ENCODE measurements at places on chromosomes 7 and 10.

DNA sequence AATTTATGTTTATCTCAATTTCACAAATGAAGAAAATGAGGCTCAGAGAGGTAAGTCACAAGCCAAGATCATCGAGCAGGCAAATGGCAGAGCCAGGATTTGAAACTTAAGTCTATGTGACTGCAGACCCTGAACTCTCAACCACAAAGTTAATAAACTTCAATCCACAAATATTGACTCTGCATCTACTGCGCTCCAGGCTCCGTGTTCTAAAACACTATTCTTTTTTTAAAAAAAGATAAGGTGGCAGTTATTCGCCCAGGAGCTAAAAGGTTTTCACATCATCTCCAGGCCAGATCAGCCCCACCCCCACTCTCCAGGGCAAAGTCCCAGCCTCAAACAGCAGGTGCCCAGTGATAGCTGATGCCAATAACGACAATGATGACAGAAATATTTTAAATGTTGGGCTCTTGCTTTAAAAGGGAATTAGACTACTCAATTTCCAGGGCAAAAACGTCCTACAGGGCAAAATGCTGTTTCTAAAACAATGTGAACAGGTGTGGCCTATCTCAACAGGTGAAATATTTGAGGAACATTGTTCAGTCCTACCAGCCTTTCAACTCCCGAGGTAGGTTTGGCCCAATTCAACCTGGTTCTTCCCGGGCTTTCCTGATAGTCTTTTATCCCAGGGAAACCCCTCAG, 85.2 kb downstream of the SORBS1 start:
- DNase-seq = no peak

- DNase-seq = peak; percentile 81
These were observed 4.8 kb downstream of the AKAP9 start for GRCh38 chr7:91945476-91945875.

GRCh38 chr7:38950309-38950708, 27.4 kb upstream of the POU6F2 start:
- DNase-seq = no peak

- no peak for DNase-seq
These were observed 5.4 kb downstream of the PRF1 start for GRCh38 chr10:70596860-70597809.

- DNase-seq = no peak
These were observed 65.9 kb downstream of the AUTS2 start for GRCh38 chr7:69663911-69664832.

DNA sequence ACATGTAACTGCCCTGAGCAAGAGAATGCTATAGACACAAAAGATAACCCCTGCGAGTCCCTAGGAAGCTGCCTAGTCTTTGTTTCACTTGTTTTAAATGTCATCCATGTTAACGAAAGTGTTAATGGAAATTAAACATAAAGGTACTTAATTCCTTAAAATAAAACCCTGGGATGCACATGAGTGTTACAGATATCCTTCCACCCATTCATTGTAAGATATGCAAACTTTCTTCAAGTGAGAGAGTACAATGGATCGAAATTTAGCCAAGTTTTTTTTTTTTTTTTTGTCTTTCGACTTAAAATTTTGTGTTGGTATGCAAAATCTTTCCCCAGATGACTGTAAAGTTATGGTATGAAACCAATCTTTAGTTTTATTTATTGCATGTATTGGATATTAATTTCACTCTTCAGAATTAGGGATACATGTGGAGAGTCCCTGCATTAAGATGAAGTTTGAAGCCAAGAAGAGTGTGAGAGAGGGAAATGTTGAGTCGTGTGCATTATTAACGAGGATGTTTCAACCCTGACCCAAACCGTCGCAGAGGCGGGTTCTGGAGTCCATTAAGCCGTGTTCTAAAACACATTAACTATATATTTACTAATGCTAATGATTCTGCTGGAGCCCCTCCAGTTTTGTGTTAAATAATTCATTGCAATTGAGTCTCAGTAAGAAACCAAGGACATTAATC, 1.6 kb downstream of the CDK14 start:
- no peak for DNase-seq

DNA sequence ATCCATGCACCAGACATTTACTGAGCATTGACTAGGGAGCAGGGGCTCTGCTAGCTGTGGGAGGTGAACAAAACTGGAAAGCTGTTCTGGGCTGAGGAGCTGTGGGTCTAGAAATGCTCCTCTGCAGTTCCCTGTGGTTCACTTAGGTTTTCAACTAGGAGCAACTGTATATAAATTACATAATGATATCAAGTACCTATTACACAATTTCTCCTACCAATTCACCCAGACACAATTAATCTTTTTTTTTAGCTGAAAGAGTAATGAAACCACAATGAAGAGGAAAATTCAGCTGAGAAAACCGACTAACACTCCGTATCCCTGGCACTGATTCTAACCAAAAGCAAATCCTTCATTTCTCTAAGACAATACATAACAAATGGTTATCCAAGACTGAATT, 39.4 kb downstream of the COL28A1 start:
- no peak for DNase-seq

- peak; percentile 75 for DNase-seq
These were observed 8.0 kb upstream of the ZNRF2 start for GRCh38 chr7:30276203-30276900.

DNA sequence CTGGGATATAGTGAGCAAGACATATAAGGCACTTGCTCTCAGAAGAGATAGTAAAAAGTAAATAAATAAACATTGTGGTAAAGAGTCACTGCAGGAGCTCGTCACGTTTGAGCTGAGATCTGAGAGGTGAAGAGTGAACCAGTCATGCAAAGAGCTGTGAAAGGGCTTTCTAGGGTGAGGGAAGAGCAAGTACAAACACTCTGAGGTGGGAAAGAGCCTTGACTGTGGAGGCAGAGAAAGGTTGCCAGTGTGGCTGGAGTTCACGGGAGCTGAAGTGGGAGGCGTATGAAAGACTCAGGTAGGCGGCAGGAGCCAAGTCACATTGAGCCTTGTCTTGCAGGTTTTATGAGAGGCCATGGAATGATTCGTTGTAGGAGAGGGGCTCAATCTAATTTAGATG, 141.0 kb downstream of the C1GALT1 start:
- no peak for DNase-seq

DNA sequence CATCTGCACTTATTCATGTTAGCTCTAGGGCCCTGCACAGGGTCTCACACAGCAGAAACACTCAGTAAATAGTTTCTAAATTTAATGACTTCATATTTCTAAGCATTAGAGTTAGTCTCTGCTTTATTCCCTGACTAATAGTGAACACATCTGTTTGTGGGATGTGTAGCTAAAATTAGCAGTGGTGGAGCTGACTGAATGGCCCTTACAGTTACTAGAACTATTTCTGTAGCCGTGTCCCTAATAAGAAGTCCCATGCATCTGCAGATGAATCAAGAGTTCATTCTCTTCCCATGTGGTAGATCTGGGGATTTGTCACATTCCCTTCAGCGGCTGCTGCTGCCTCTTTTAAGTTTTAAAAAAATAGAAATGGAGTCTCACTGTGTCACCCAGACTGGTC, 11.7 kb downstream of the MAP3K8 start:
- DNase-seq = peak; percentile 50

DNA sequence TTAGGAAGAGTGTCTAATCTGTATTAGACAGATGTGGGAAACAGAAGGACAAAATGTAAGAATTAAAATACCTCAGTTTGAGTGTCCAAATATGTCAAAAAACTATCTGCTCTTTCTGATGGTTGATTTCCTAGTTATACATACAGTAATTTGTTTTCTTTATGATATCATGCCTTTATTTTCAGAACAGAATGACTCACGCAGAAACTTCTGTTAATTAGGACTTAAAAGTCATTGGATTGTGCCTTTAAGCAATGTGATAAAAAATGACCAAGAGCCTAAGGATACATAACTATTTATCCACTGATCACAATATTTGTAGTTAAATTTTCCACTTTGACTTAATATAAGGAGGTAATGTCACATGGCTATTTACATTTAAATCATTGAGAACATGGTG, 206.7 kb upstream of the PTPRZ1 start:
- peak; percentile 41 for DNase-seq

DNA sequence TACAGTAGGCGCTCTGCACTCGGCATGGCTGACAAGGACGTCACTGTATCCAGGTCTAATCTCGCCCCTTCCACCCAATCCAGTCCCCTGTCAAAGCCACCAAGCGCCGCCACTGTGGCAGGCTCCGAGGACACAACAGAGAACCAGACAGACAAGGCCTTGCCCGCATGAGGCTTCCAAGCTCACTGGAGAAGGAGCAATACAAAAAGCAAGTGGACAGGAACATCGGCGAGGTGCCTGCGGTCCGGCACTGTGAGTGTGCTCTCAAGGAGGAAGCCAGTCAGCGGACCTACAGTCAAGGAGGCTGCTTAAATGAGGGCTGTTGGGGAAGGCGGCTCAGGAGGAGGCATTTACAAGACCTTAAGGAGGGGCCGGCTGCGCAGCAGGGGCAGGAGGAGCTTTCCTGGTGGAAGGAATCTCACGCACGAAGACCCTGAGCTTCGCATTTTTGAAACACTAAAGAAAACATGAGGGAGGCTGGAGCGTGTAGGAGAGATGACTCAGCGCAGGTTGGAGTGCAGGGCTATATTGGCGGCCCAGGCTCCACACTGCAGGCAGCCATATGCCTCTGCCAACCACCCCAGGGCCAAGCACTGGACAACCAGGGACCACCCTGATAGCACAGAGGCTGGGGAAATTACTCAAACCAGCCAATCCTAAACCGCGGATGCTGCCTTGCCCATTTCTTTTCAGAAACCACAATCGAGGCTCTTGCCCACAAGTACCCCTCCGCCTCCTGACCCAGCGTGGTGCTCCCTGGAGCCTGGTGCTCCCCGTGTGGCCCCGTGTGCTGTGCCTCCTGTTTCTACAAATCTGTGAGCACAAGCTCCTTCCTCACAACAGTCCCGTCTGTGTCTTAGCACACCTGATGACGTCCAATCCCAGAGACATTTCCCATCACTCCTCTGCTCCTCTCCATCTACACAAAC, 28.9 kb downstream of the GNA12 start:
- DNase-seq = no peak

DNA sequence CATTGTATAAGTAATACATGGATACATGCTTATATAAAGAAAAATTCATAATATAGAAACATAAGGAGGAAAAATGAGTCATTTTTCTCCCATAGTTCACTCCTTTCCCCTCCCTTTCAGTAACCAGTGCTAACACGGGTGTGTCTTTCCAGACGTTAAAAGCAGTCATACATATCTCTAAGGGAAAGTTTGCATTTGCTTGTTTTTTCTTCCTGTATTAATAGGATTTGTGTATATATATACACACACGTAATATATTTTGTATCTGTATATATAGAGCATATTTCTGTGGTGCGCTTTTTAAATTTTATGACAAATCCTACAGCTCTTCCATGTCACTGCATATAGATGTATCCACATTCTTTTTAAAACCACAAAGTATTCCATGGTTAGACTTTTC, 78.8 kb downstream of the RALA start:
- DNase-seq = no peak
